ENCODE measurements at places on chromosomes 5 and 9.
A peak's percentile ranks its signal among the peaks of the same experiment; 100 is the strongest.

- no peak overlapping the region for H3K4me3 ChIP-seq
- no peaks in the 10 kb centered on the region for H3K27me3 ChIP-seq
- DNase-seq, result no peak
- H3K27ac ChIP-seq, result no peak overlapping the region
Measured at GRCh38 chr5:103741984-103742383, 179.4 kb upstream of the NUDT12 start.

DNA sequence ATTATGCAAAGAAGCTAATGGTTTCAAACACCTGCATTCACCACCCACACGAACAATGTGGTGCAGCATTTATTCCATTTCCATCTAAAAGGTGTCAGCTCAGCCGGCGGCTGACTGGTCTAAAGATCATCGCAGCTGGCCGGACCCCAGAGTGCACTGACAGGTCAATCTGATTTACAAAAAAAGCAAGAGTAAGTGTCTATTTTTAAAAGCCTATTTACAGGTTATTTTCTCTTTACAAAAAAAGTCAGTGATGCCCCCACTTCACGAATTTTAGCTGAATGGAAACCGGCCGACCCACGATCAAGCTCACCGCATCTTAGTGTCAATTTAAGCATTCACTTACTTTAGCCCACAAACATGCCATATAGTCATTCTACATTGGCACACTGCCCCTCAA is 58.3 kb downstream of the SEMA4D start:
- no peak overlapping the region for H3K4me3 ChIP-seq
- H3K27me3 ChIP-seq, result no peaks in the 10 kb centered on the region
- no peaks in the 10 kb centered on the region for H3K36me3 ChIP-seq
- no peak overlapping the region for H3K27ac ChIP-seq
- no peak for DNase-seq
- peaks cover 6% of the 10 kb centered on the region for H3K4me1 ChIP-seq

- no peak overlapping the region for H3K4me3 ChIP-seq
- H3K36me3 ChIP-seq, result no peaks in the 10 kb centered on the region
- H3K4me1 ChIP-seq, result no peaks in the 10 kb centered on the region
Measured at GRCh38 chr5:112119969-112120368, 299.1 kb downstream of the EPB41L4A start.

- H3K27me3 ChIP-seq, result no peaks in the 10 kb centered on the region
- no peak for DNase-seq
- no peak overlapping the region for H3K4me3 ChIP-seq
- H3K36me3 ChIP-seq, result no peaks in the 10 kb centered on the region
- no peaks in the 10 kb centered on the region for H3K4me1 ChIP-seq
Measured at GRCh38 chr9:114643896-114644295, 13.7 kb downstream of the TEX53 start.

DNA sequence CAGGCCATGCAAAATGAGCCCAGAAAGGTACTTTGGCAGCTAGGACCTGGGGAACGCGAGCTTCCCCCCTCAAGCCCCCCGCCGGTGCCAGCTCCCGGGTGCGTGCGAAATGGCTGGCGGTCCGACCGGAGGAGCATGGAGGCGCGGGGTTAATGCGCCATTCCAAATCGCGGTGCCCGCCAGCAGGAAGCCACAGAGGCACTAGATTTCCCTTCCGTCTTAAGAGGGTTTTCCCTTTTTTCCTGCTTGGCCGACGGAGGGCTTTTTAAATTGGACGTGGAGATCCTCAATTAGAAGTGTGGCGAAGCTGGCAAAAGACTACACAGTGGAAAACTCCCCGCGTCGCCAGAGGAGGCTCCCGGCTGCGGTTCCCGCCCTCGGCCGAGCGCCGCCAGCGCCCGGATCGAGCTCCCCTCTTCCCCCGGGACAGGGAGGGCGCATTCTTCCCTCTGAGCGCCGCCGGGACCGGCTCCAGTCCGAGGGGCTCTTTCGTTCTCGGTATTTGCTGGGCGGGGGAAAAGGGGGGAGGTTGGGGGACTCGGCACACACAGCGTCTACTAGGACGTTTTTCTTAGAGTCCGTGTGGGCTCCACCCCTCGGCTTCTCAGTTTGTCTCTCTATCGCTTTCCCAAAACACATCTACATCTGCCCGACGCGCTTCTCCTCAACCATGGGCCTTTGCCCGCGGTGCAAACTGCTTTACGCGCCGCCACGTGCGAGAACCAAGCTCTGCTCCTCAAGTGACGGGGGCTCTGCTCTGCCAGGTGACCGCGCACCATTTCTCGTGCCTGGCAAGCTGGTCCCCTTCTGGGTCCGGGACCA is 3.0 kb downstream of the GDNF start:
- no peak overlapping the region for H3K27ac ChIP-seq
- peak; percentile 39 for DNase-seq
- H3K27me3 ChIP-seq, result no peaks in the 10 kb centered on the region
- H3K4me1 ChIP-seq, result peaks cover 1% of the 10 kb centered on the region
- no peaks in the 10 kb centered on the region for H3K36me3 ChIP-seq

DNA sequence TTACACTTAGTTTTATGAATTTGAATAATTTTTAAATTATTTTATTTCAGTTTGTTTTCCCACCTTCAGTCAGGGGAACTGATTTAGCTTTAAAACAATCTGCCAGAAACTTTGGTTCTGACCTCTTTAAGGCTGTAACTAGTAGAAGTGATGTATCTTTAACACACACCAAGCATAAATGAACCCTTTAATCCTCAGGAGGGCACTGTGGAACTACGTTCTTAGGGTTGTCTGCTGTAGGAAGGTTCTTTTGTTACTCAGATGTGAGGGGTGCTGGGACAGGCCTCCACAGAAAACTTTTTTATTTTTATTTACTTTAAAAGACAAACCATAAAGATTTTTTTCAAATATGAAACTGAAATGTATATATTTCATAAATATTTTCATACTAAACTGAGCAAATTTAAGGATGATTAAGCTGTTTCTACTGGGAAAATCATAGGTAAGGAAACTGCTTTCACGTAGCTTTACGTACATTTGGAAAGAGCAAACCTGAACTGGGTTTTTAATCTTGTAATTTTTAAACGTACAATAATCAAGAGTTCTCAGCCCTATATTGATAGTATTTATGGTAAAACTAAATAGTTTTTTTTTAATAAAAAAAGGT is 5.3 kb downstream of the KLF4 start:
- H3K4me1 ChIP-seq, result no peaks in the 10 kb centered on the region
- H3K36me3 ChIP-seq, result no peaks in the 10 kb centered on the region
- no peaks in the 10 kb centered on the region for H3K27me3 ChIP-seq
- no peak overlapping the region for H3K4me3 ChIP-seq
- DNase-seq, result no peak

DNA sequence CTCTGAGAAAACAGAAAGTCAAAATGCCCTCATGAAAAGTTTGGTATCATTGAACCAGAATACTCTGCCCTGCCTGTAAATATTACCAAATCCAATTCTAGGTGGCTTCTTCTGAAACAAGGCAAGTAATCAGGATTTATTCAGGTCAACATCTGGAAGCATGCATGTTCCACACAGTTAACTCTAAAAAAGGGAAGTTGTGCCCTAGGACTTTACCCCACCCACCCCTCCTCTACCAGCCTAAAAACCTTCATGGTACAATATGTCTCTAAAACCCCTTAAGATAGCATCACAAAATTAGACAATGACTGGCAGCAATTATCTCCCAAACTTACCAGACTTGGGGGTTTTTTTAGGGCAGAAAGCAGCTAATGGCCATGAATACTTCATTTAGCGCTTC is 414.8 kb upstream of the SLC30A5 start:
- H3K4me1 ChIP-seq, result no peaks in the 10 kb centered on the region
- no peak for DNase-seq
- no peak overlapping the region for H3K27ac ChIP-seq
- no peaks in the 10 kb centered on the region for H3K27me3 ChIP-seq
- no peak overlapping the region for H3K4me3 ChIP-seq

DNA sequence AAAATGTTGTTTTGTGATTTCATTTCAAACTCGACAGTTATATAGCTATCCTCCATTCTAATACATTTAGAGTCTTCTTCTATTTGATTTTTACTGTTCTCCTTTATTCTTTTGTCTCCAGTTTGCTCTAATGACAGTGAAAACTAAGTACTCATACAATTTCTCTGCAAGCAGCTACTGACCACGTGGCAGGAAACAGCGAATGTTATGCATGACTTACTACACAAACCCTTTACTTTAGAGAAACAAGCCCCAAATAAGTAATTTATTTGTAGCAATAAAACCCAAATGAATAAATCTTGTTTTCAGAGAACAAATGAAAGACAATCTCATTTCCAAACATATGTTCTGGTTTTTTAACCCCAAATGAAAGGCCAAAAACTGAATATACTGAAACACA is 41.9 kb downstream of the CDH6 start:
- no peak for DNase-seq
- H3K36me3 ChIP-seq, result no peaks in the 10 kb centered on the region
- H3K27me3 ChIP-seq, result no peaks in the 10 kb centered on the region
- no peaks in the 10 kb centered on the region for H3K4me1 ChIP-seq

DNA sequence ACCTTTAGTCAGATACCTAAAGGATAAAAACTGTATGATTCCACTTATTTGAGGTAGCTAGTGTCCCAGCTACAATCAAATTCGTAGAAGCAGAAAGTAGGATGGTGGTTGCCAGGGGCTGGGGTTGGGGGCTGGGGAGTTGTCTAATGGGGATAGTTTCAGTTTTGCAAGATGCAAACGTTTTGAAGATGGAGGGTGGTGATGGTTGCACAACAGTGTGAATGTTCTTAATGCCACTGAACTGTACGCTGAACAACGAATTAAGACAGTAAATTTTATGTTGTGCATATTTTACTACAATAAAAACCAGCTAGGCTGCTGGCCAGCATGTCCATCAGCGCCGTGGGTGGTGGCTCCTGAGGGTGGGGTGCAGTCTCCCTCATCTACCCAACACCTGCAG is 137.8 kb downstream of the GADD45G start:
- no peaks in the 10 kb centered on the region for H3K27me3 ChIP-seq
- no peak overlapping the region for H3K27ac ChIP-seq
- H3K4me3 ChIP-seq, result no peak overlapping the region
- no peak for DNase-seq
- no peaks in the 10 kb centered on the region for H3K4me1 ChIP-seq
- H3K36me3 ChIP-seq, result no peaks in the 10 kb centered on the region

DNA sequence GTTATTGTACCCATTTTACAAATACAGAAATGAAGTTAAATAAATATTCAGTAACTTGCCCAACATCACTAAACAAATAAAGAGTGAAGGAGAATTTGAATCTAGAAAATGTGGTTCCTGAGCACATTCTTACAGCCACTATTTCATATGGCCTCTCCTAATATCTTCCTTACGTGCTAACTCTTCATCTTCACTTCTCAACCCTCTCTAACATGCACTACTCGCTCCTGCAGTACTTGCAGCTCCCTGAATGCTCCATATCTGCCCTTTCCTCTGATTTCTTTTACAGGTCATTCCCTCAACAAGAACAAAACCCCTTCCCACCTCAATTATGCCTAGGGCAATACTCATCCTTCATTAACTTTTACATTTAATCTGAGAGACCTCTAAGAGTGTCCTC is 711.5 kb downstream of the CETN3 start:
- H3K4me3 ChIP-seq, result no peak overlapping the region
- no peaks in the 10 kb centered on the region for H3K36me3 ChIP-seq
- DNase-seq, result no peak

GRCh38 chr5:146751054-146751453 is 127.5 kb downstream of the PPP2R2B start:
- no peak overlapping the region for H3K27ac ChIP-seq
- H3K4me3 ChIP-seq, result no peak overlapping the region
- no peak for DNase-seq
- no peaks in the 10 kb centered on the region for H3K4me1 ChIP-seq

DNA sequence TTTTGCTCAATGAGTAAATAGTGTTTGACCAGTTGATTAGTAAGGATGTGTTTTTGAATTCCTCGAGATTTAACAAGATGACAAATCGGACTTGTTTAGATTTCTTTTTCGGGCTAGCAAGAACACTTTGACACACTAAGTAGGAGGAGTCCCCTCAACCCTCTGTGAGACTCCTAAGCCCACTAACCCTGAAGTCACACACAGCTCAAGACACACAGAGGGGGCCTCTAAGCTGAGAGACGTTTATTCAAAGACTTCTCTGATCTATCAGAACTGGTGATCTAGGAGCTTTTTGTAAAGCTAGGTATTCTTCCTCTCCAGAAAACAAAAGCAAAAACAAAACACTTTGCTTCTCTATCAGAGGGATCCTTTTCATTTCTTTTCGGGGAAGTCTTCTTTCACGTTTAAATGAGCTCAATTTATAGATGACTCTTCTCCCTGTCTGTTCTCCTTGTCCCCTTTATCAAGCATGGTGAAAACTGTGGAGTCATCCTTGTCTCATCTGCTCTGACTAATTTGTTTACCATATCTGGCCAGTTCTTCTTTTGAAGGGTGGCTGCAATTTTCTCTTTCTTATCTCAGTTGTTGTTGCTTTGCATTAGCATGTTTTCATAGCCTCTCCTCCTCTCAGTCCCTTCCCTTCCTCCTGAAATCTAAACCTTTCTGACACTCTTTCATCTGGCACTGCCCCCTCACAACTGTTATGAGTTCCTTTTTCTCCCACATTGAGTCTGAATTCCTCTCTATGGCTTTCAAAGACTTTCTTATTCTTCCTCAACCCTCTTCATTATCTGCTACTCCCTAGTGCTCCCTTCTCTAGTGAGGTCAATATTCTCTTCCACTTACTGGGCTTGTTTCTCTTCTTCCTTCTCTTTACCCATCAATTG is 68.5 kb upstream of the RAI14 start:
- no peak for DNase-seq
- no peaks in the 10 kb centered on the region for H3K36me3 ChIP-seq
- no peak overlapping the region for H3K27ac ChIP-seq
- H3K4me3 ChIP-seq, result no peak overlapping the region
- no peaks in the 10 kb centered on the region for H3K27me3 ChIP-seq

- no peak for DNase-seq
- no peaks in the 10 kb centered on the region for H3K36me3 ChIP-seq
- no peaks in the 10 kb centered on the region for H3K27me3 ChIP-seq
- H3K4me3 ChIP-seq, result no peak overlapping the region
Measured at GRCh38 chr9:108478431-108479332, 377.1 kb downstream of the ACTL7B start.

DNA sequence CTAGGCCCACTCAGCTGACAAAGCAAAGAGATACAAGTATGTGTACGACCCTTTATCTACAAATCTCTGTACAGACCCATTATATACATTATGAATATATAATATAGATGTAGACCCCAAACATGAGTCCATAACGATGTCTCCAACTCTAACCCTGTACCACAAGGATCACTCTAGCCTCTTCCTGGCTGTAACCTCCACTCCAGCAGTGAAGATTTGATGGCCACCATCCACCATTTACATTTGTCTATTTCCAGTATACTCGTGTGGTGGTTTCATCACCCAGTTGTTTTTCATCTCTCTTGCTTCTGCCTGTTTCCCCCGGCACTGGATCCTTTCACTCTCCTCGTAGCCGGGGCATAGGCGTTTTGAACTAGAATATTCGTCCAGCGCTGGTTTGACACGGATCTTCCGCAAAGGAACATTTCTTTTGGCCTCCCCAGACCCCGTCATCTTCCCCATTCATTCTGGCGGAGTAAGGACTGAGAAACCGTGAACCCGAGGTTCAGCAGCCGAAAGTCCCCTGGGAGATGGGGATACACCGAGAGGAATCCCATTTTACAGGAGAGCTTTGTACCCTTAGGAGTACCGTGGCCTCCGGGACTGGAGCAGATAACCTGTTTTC is 828 bp upstream of the TRIO start:
- H3K27ac ChIP-seq, result peak overlapping the region; percentile 84
- H3K4me3 ChIP-seq, result peak overlapping the region; percentile 75
- DNase-seq, result no peak
- peaks cover 9% of the 10 kb centered on the region for H3K4me1 ChIP-seq
